ENCODE measurements at places on chromosomes 5 and 9. TPM values are rescaled to one million over a fixed set of nuclear protein-coding genes. Genes with fewer than 3 reads are reported as not detected.

DNA sequence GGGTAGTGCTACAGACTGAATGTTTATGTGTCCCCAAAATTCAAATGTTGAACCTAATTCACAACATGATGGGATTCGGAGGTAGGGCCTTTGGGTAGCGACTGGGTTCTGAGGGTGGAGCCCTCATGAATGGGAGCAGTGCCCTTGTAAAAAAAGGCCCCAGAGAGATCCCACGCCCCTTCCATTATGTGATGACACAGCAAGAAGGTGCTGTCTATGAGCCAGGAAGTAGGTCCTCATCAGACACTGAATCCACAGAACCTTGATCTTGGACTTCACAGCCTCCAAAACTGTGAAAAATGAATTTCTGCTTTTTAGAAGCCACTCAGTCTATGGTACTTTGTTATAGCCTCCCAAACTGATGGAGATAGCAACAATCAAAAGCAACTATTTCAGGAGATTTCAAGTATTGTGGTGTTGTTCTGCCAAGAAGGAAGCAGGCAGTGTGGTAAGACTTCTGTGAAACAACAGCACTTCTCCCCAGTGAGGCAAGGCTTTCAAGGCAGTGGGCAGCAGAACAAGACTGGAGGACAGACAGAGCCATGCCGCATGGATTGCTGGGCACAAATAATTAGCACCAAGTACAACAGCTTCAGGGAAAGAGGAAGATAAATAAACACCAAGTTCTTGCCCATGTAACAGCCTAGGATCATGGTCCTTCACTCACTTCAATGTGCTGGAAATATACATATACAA is 76.1 kb downstream of the OR2K2 start:
- no peak for DNase-seq
- no peaks in the 10 kb centered on the region for H3K36me3 ChIP-seq
- H3K4me1 ChIP-seq = no peaks in the 10 kb centered on the region
- H3K27me3 ChIP-seq = no peaks in the 10 kb centered on the region

GFPT2 gene
- 0.13 TPM for total RNA-seq

DNA sequence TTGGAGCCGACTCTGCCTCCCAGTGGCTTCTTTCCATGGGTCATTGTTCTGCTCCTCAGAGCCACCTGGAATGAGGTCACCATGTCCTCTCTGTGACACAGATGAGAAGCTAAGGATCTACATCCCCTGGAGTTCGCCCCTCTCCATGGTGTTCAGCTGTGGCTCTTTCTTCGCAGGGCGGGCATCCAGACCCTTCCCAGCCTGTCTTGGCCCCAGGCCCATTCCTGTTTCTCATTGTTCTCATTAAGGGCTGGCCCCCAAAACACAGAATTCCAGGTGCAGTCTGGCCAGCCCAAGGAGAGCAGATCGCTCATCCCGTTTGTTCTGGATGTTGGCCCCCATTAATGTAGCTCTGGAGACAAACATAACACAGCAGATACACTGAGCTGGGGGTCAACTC is 66.4 kb upstream of the COL15A1 start:
- no peaks in the 10 kb centered on the region for H3K4me1 ChIP-seq
- peaks cover 5% of the 10 kb centered on the region for H3K27me3 ChIP-seq
- DNase-seq = no peak
- H3K36me3 ChIP-seq = no peaks in the 10 kb centered on the region
- H3K27ac ChIP-seq = no peak overlapping the region
- no peak overlapping the region for H3K4me3 ChIP-seq

DNA sequence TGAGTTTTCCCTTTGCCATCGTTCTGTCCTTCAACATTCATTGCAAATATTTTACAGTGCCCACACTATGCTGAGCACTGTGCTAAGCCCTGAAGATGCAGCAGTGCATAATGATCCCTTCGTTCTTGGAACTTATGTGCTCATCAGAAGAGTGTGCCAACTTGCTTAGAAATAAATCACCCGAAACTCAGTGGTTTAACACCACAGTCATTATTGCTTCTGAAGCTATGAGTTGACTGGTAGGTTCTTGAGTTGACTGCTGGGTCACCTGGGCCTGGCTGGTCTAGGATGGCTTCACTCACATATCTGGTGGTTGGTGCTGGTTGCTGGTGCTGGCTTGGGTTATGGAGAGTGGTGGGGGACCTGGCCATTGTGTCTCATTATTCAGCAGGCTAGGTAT is 20.9 kb downstream of the PCSK5 start:
- no peaks in the 10 kb centered on the region for H3K27me3 ChIP-seq
- no peak for DNase-seq
- H3K36me3 ChIP-seq = no peaks in the 10 kb centered on the region
- no peak overlapping the region for H3K4me3 ChIP-seq

GRCh38 chr9:36717276-36717675 is 144.6 kb downstream of the MELK start:
- H3K4me1 ChIP-seq = no peaks in the 10 kb centered on the region
- no peak for DNase-seq
- no peak overlapping the region for H3K27ac ChIP-seq
- H3K36me3 ChIP-seq = no peaks in the 10 kb centered on the region
- peaks cover 11% of the 10 kb centered on the region for H3K27me3 ChIP-seq
